ENCODE measurements at places on chromosomes 2 and 18. TPM values are rescaled to one million over a fixed set of nuclear protein-coding genes. Genes with fewer than 3 reads are reported as not detected.

GRCh38 chr18:43393174-43393573, 115.9 kb upstream of the SYT4 start:
- no peak overlapping the region for H3K27ac ChIP-seq
- no peak overlapping the region for H3K4me3 ChIP-seq
- H3K36me3 ChIP-seq: no peaks in the 10 kb centered on the region
- DNase-seq: no peak
- no peaks in the 10 kb centered on the region for H3K4me1 ChIP-seq

Gene EFEMP1
- total RNA-seq: 80.7 TPM

Gene FAM237A
- not detected for total RNA-seq

Gene PCARE
- not detected for total RNA-seq

Gene C1QL2
- not detected for total RNA-seq

Measured in esophagus muscularis mucosa (tissue), 4 donors.